ENCODE measurements at places on chromosomes 16 and 17.

DNA sequence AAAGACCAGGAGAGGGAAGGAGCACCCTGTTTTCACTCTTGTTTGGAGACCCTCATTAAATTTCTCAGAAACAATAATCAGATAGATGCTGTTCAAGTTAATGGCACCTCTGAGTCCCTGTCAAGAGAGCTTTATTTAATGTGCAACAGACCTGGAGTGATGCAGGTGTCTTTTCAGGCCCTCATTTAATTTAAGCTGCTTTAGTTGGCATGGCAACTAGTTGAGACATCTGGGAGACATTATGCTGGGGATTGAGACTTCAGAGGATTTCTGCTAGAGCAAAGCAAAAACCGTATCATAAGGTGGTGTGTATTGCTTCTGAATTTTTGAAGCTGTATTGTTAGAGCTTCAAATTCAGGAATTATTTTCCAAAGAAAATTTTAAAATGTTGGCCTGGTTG, 108.5 kb downstream of the NLK start:
- no peak for DNase-seq

DNA sequence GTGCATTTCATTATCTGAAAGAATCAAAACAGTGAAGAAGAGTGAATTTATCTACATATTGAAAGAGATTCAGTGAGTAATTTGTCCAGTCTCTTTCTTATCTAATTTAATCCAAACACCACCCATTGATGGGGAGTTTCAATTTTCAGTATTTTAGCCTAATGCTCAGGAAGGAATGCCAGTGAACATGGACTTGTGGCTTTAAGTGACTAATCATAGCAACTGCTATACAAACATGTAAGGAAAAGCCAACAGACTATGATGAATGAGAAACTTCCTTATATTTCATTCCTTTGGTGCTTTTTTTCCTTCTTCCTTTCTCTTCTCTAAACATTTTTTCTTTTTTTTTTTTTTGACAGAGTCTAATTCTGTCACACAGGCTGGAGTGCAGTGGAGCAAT, 885.8 kb downstream of the KCNJ2 start:
- no peak for DNase-seq

- DNase-seq: no peak
Measured at GRCh38 chr17:61299517-61300513, 99.8 kb upstream of the TBX2 start.

- no peak for DNase-seq
Measured at GRCh38 chr16:19898924-19899604, 14.4 kb upstream of the GPRC5B start.

GRCh38 chr17:30961209-30962188, 9.3 kb upstream of the RNF135 start:
- DNase-seq: no peak

DNA sequence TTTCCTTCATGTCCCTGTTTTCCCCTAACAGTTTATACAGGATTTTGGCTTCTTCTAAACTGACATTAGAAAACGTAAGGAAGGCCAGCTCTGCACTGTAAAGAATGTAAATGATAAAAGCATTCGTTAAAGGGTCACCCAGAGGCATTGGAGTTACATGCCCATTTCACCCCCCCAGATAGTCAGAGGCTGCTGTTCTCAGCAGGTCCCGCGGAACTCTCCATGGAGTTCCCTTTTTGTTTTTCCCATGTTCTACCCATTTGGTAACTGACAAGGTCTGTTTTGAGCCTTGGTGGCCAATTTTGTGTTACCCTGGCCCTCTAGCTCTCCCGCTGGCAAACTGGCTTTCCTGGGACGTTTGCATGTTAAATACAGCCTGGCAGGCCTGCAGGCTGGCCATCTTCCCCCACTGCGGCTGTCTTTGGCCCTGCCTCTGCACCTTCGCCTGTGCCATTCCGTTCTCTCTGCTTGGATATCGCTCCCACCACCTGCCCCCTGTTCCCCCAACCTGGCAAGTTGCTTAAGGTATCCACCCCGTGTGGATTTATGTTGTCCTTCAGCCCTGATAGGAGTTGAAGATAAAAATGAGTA, 49.7 kb downstream of the EPN2 start:
- DNase-seq: no peak

- DNase-seq: no peak
Measured at GRCh38 chr17:58315281-58315711, 13.3 kb downstream of the TSPOAP1 start.

DNA sequence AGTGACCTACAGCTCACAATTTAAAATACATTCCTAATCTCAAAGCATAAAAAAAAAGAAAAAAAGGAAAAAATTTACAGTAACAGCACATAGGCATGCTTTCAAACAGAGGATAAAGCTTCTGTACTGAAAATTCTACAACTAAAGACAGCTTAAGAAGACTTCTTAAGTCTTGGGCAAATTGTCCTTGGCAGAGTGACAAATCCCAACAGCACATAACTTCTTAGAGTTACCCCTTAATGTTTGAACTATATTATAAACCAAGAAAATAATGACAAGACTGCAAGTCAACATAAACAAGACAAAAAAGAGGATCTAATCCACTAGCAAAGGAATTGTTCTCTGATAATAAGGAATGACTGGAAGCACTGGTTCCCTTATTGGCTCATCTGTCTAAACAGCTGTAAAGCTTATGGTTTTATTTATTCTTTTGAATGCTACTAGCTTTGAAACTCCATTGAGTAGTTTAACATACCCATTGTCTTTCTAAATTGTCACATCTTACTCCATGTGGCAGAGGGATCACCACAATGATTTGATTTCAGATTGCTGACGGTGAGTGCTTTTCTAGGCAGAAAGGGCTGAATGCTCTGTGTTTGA, 1576.8 kb upstream of the GOT2 start:
- no peak for DNase-seq

GRCh38 chr16:84166796-84167695, 19.8 kb downstream of the TAF1C start:
- DNase-seq: no peak

- no peak for DNase-seq
Measured at GRCh38 chr17:45841186-45841585, 3.5 kb upstream of the SPPL2C start.

DNA sequence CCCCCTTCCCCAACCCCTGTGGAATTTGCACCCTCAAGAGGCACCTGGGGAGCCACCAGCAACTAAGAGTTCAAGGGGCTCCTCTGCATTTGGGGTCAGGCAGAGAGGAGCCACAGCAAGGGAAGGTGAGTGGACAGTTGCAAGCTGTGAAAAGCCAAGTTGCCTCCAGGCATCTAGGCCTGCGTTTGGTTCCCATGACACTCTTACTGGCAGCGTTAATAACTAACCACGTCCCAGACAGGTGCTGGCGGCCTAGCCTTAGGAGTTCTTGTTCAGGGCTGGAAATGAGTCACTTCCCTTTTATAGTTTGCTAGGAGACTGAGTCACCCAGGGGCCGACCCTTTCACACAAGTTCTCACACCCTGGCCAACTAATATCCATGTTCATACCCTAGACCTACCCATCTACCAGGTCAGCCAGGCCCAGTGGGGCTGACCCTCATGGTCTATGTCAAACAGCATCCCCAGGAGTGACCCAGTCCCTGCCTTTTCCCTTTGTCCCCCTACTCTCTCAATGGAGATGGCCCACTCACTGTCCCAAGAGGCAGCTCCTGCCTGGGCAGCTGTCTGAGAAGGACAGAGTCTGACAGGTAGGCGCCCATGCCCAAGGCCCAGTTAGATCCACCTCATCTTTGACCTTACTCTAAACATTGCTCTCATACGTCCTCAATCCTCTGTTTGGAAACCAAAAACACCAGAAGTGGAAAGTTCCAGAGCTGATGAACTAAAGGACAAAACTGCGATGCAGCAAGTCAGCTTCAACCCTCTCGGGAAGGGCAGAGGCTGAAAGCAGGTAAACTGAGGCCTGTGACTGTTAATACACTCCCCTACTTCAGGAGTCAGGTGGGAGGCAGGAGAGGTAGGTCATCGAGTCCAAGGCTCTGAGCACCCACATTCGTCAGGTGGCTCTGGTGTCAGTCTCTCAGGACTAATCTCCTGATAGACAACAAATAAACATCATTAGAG, 300.6 kb downstream of the SOX9 start:
- DNase-seq: no peak

DNA sequence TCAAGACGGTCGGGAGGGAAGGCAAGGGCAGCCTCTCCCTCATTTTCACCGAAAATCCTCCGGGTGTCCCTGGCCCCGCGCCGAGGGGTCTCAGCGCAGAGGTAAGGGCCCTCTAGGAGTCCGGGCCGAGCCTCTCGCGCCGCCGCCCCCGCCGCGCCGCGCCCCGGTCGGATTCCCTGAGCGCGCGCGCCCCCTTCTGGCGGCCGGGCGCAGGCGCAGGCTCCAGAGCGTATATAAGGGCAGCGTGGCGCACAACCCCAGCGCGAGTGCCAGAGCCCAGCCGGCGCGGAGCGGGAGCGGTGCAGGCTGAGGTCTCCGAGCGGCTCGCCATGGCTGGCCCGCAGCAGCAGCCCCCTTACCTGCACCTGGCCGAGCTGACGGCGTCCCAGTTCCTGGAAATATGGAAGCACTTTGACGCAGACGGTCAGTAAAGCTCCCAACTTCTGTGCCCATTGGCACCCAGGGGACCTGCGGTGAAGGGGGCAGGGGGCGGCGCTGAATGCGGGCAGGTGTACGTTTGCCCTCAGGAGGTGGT, at the start of gene CALB2:
TSS of gene CALB2 (plus strand) at position 260 of the 535 bp plus-strand sequence. CDS start at position 330, 70 bp downstream.
- DNase-seq: no peak

DNA sequence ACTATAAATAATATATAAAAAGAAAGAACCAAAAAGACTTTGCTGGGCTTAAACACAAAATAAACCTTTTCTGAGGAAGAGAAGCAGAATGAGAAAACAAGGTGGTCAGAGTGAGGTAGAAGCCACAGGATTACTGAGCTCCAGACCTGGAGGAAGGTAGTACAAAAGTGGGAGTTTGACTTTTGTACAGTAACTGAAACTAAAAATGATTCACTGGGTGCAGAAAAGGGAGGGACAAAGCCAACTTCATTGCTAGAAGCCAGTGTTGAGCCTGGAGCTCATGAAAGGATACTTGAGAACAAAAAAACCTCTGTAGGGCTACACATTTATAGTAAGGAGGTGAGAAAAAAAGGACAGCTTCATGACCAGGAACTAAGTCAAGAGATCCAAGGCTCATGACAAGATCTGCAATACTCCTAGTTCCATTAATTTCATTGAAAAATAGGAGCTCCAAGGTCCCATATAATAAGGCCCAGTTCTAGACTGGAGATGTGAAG, 45.5 kb downstream of the PKD1L3 start:
- DNase-seq: no peak

GRCh38 chr17:61414936-61415251, 15.3 kb downstream of the TBX2 start:
- no peak for DNase-seq

- DNase-seq: no peak
Measured at GRCh38 chr17:28405632-28406472, at the start of gene SLC46A1. SLC46A1 (minus strand) TSS chr17:28406212; CDS start chr17:28406114, 98 bp downstream.

- DNase-seq: no peak
Measured at GRCh38 chr17:1709403-1709951, 700 bp downstream of the TLCD2 start.

DNA sequence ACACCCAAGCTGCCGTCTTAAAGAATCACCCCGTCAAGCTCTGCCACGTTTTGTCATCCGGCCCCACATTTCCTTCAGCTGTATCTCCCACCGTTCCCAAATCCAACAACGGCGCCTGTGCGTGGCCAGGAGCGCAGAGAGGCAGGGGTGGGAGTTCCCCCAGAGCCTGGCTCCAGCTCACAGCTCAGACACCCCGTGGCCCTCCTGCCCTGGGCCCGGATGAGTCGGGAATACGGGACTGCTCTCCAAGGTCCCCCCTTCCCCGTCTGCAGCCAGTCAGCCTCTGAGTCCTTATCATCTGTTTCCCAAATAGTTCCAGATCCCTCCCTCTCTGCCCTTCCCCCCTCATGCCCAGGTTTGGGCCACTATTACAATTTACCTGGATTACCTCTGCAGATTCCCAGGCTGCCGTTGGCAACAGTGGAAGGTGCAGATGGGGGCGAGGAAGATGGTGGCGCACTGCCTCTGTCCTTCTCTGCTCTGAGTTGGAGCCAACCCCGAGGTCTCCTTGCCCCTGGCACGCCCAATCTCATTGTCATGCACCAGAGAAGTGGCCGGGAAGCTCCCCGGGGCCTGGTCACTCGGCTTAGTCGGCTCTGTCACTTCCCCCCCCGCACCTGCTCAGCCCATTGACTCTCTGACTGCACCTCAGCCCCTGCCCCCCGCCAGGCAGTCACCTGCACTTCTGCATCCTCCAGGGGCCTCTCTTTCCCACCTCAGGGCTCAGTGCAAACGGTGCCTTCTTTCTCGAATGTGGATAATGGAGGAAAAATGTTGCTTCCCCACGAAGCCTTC, 18.3 kb upstream of the RPTOR start:
- no peak for DNase-seq

DNA sequence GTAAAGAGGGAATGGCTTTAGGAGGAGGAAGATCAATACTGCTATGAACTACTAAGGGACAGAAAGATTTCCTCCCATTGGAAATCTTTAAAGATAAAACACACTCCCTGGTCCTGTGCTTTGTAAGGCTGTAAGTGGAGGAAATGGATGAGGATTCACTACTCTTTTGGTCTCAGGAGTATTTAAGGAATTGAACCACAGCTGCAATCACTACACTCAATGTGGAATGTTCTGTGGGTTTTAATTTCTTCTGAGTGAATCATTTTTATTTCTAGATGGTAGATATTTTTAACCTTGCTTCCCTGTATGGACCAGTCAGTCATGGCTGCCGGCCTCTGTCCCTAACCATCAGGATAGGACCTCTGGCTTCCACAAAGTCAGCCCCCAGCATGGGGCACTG, 65.6 kb downstream of the SDR42E1 start:
- DNase-seq: no peak

- DNase-seq: no peak
Measured at GRCh38 chr17:66552371-66552770, 250.0 kb downstream of the PRKCA start.

GRCh38 chr17:38871247-38872015, 1.6 kb downstream of the LASP1 start:
- no peak for DNase-seq

DNA sequence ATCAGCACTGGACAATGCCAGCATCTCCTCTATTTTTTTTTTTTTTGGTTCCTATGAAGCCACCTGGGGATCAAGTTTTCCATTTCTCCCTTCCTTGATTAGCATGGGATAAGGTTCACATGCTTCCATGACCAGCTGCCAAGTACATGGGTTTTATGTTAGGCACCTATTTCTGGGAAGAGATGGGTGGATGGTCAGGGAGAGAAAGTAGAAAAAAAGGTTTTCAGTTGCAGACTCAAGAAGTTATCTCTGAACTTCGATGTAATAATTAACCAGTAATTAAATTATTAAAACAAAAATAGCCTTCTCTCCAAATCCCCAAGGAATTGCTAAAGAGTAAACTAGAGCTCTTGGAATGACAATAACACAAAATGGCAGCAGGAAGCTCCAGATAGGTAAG, 164.9 kb upstream of the MAF start:
- no peak for DNase-seq

Data from cortex of kidney (tissue), 1 donor.